Hair follicle dermal papilla cell (primary cell): ENCODE measurements at places on chromosomes 6 and 20. TPM values are rescaled to one million over a fixed set of nuclear protein-coding genes. Genes with fewer than 3 reads are reported as not detected.

Gene TCF19
- 4.5 and 5.0 TPM in 2 replicates for total RNA-seq

Gene CGA
- total RNA-seq = not detected in 2 replicates

Gene PHF10
- total RNA-seq = 10.7 and 14.1 TPM in 2 replicates

Gene EDN3
- total RNA-seq = under 0.01 TPM in 1 of 2 replicates, not detected in the other

Gene POU3F2
- not detected in 2 replicates for total RNA-seq

Gene BCAS1
- 0.16 and 0.49 TPM in 2 replicates for total RNA-seq

Gene KIAA0408
- 1.1 TPM in 2 replicates for total RNA-seq

Gene GLP1R
- not detected in 2 replicates for total RNA-seq

Gene TEAD3
- 16.0 and 18.3 TPM in 2 replicates for total RNA-seq

Gene ZC3H12D
- total RNA-seq = 0.24 and 1.1 TPM in 2 replicates

Gene CBFA2T2
- 9.5 and 12.5 TPM in 2 replicates for total RNA-seq

Gene FOXA2
- total RNA-seq = not detected in 2 replicates

Gene SLA2
- under 0.01 TPM in 1 of 2 replicates, not detected in the other for total RNA-seq

Gene AVP
- total RNA-seq = not detected in 2 replicates

Gene PTCRA
- total RNA-seq = not detected in 2 replicates

Gene PHACTR3
- total RNA-seq = 5.2 and 9.4 TPM in 2 replicates

Gene PDYN
- not detected in 2 replicates for total RNA-seq

Gene DSE
- total RNA-seq = 174 and 228 TPM in 2 replicates

Gene GNRH2
- total RNA-seq = 0.49 TPM in 1 of 2 replicates, not detected in the other

Gene GABRR2
- 0.16 TPM in 1 of 2 replicates, not detected in the other for total RNA-seq

Gene BPI
- total RNA-seq = not detected in 2 replicates

Gene ENPP5
- total RNA-seq = 0.24 and 0.65 TPM in 2 replicates

Gene INSM1
- total RNA-seq = 0.16 TPM in 1 of 2 replicates, not detected in the other

Gene TRIM40
- total RNA-seq = not detected in 2 replicates
